ENCODE measurements at places on chromosomes 4 and X. TPM values are rescaled to one million over a fixed set of nuclear protein-coding genes. Genes with fewer than 3 reads are reported as not detected.

TCEAL4 gene
- total RNA-seq = 333 TPM

BEND2 gene
- not detected for total RNA-seq

CENPVL3 gene
- total RNA-seq = not detected

GAGE12F gene
- not detected for total RNA-seq

SMIM31 gene
- not detected for total RNA-seq

GLRA2 gene
- not detected for total RNA-seq

XG gene
- total RNA-seq = not detected

COL4A6 gene
- total RNA-seq = 21.0 TPM

BTC gene
- total RNA-seq = 0.50 TPM

SULT1E1 gene
- total RNA-seq = 0.65 TPM

ASMT gene
- total RNA-seq = not detected

PABPC5 gene
- total RNA-seq = 8.1 TPM

HGFAC gene
- total RNA-seq = not detected

TIGD4 gene
- total RNA-seq = 0.59 TPM

PARM1 gene
- total RNA-seq = 24.0 TPM

CABS1 gene
- not detected for total RNA-seq

TMPRSS11F gene
- total RNA-seq = not detected

TACC3 gene
- total RNA-seq = 6.0 TPM

STIM2 gene
- total RNA-seq = 47.9 TPM

FOXR2 gene
- not detected for total RNA-seq

XAGE1A gene
- total RNA-seq = not detected

PPP4R3C gene
- not detected for total RNA-seq

RAB33B gene
- total RNA-seq = 12.8 TPM

SPIN4 gene
- total RNA-seq = 3.0 TPM

MGARP gene
- 16.7 TPM for total RNA-seq

IGFBP7 gene
- 955 TPM for total RNA-seq

TCP11X2 gene
- not detected for total RNA-seq

SLC34A2 gene
- total RNA-seq = 59.4 TPM

RBPJ gene
- 70.1 TPM for total RNA-seq

N4BP2 gene
- total RNA-seq = 13.3 TPM

Measured in ovary (tissue), 10 donors.